ENCODE measurements at places on chromosomes 7 and 10.

GRCh38 chr10:108375691-108376090, 1211.2 kb upstream of the SORCS1 start:
- DNase-seq, result no peak

DNA sequence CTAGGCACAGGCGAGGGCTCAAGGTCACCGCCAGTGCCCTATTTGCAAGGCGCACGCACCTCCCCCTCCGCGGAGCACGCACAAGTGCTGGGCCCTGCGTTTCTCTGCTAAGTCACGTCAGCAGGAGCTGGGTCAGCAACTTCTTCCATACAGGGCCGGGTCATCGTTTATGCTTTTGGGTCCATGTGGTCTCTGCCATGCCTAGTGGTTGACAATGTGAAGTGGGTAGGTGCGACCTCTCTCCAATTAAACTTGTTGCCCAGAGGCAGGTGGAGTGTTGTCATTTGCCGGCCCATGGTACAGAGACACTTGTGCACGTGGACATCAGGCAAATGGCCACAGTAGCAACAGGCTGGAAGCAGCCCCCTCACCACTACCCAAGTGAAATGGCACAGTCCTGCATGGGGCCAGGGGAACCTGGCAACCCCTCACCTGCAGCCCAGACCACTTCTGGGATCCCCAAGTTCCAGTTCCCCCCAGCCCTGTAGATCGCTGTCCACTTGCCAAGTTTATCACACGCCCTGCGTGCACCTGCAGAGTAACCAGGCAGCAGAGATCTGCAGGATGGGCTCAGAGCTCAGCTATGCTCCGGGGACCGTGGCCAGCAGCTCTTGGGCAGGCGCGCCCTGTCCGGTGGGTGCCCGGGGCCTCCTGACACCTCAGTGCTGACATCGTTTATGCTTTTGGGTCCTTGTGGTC, 86.1 kb upstream of the PPP2R2D start:
- no peak for DNase-seq

DNA sequence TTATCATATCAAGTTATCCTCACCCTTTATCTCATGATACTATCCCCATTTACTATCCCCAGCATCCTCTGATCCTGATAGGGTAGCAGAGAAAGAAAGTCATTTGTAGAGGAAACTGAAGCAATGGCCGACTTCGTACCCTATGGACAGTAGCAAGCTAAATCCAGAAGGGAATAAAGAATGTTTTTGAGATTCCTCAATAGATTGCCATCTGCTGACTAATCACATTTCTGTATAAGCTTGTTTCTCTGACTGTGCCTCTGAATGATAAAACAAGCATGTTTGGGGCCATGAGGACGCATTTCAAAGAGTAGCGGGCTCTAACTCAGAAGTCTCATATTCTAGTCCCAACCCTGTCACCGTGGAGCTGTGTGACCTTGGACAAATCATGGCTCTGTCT, 13.2 kb upstream of the FAM107B start:
- DNase-seq, result no peak

- DNase-seq, result peak; percentile 23
Observed at GRCh38 chr7:26620352-26620751, 244.0 kb downstream of the SKAP2 start.

DNA sequence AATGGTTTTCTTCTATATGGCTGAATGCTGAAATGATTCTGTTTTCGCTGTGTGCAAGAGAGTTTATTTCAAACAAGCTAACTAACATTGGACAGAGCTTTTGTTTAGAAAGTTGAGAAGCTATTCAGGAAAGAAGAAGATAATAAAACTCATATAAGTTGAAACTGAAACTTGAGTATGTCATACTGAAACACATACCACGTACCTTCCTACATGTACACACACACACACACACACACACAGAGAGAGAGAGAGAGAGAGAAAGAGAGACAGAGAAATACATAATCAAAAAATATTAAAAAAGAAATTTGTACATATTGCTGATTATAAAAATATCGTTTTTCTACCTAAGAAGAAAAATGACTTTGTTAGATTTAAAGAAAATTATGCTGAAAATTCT, 561.9 kb upstream of the KCND2 start:
- DNase-seq, result no peak

DNA sequence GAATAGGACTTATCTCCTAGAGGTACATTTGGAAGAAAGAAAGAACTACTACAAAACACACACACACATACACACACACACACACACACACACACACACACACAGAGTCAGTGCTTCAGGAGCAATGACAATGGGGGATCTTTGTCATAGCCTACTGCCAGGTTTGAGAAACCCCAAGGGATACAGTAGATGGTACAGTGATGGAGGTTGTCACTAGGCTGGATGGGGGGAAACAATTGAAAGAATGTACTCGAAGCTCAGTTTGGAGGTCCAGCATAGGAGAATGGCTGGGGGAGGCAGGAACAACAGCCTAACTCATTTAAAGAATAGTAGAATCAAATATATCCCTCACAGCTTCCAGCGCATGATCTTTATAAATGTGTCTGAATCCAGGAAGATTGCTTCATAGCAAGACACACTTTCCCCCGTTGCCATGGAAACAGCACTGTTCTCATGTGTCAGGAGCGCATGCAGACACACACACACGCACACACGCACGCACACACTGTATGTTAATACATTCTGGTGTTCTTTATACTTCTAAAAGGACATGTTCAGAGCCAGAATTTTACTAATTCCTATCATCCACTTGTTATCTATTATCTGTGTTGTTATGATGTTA, 32.6 kb upstream of the ZNRF2 start:
- DNase-seq, result no peak

DNA sequence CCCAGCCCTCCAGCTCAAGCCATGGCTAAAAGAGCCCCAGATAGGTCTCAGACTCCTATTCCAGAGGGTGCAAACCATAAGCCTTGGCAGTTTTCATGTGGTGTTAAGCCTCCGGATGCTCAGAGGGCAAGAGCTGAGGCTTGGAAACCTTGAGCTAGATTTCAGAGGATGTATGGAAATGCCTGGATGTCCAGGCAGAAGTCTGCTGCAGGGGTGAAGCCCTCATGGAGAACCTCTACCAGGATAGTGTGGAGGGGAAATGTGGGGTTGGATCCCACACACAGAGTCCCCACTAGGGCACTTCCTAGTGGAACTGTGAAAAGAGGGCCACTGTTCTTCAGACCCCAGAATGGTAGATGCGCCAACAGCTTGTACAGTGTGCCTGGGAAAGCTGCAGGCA, 13.2 kb upstream of the HPSE2 start:
- DNase-seq, result no peak

DNA sequence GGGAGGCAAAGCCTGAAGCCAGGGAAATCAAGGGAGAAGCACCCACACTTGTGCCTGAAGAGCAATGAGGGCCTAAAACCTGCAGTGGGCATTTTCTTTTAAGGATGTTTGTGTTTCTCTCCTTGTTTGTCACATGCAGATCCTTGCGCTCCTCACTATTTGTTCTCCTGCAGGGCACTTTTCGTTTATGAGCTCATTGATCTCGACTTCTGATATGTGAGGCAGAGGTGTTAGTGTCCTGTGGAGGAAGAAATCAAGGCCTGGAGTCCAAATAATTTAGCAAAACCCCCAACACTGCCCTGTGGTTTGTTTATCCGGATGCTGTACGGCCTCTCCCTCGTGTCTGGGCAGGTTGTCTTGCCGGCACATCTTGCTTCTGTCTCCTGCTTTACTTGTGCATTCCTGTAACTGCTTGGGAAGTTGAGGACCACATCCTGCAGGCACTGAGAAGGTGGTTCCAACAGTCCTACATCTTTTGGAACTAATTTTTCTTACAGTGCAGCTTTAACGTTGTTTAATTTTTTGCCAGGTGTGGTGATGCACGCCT, 13.7 kb downstream of the UBE3C start:
- no peak for DNase-seq

DNA sequence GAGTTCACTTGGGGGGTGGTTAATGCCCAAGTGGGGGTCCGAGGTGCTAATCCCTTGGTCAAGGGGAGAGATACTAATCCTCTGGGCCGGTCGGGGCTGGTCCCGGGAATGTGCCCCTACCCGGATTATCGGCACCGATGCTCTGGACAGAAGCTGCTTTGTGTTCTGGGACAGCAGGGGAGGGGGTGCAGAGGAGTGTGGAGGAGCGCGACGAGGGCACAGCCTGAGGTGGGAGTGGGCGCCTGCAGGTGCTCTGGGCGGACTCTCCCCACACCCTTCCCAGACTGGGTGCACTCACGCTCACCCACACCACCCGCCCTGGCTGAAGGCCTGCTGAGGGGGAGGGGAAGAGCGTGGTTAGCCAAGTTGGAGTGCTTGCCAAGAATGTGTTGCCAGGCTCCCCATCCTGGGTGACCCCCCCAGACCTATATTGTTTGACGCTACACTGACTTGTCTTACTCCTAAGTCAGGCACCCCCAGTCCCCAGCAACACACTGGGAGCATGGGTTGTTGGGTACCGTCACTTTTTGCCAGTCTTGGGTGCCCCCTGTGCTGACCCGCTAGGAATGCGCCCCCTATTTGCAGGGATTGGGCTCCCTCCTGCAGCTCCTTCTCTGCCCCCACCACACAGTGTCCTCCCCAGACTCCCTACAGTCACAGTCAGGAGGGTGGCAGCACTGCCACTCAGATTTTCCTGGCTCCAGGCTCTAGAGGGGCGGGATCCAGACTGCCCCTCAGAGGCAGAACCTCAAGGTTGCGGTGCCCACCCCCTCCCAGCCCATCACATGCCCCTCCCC, 1.2 kb downstream of the SLC4A2 start:
- DNase-seq, result peak; percentile 75

GRCh38 chr10:132982301-132982989, 40.1 kb upstream of the CFAP46 start:
- DNase-seq, result no peak

DNA sequence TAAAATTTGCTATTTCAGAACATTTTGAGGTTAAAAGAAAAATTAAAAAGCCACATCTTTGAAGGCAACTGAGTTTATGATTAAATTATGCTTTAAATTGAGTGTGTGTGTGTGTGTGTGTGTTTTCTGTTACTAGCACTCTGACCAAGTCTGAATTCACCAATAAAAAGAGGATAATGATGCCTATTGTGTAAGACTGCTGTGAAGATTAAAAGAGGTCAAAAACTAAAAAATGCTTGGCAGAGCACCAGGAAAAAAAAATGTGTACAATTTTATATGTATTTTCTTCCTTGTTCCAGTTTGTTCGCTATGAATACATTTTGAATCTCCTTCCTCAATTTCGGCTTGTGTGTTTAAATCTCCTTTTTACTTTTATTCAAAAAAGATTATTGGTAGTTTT, 316.6 kb upstream of the MAGI2 start:
- no peak for DNase-seq

GRCh38 chr10:88228130-88228529, 355.0 kb downstream of the RNLS start:
- DNase-seq, result no peak

DNA sequence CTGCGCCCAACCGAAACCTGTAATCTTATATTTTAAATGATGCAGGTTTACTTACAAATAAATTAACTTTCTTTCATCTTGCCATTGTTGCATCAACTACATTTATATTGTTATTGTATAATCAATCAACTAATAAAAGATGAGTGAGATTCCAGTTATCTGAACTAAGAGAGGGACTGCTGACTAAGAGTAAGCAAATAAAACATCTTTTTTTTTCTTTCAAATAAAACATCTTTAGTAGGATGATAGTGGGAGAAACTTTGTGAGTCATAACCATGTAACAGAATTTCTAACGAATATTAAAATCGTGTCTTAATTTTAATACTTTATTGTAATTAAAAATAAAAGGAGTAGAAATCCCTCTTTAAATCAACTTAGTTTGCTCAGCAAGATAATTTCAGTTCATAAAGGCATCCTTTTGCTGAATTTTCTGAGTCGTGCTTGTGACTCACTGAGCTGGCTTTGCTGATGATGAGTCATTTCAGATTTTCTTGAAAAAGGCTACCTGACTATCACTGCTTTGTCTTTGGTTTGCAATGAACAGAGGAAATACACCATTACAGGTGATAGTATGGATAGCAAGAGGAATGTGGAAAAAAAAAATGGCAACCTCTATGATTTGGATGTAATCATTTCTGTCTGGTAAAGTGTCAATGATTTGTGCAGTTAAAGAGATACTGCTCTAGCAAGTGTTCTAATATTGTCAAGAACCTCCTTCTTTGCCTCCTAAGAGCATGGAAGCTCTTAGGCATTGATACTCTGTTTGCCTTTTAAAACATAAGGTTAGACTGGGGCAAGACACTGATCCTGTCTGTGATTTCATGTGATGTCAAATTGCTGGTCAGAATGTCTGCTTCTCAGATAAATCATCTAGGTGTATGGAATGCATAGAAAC, 119.5 kb downstream of the GPR158 start:
- DNase-seq, result no peak

DNA sequence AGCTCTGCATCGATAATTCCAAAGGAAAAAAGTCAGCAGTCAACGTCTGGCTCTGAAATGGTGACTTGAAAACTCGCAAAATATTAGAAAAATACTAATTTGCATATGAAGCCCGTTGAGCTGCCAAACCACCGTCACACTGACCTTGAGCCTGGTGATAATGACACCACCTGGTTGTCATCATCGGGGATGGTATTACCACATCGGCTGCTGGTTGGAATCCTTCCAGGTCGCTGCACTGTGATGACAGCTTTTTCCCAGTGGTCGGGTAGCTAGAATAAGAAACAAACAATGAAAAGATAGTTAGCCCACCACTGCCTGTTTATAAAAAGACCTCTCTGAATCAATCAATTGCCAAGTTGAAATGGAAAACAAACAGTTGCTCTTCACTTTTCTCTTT, 41.6 kb downstream of the LAMB1 start:
- DNase-seq, result no peak

GRCh38 chr7:81195033-81195432, 276.2 kb upstream of the SEMA3C start:
- DNase-seq, result no peak

DNA sequence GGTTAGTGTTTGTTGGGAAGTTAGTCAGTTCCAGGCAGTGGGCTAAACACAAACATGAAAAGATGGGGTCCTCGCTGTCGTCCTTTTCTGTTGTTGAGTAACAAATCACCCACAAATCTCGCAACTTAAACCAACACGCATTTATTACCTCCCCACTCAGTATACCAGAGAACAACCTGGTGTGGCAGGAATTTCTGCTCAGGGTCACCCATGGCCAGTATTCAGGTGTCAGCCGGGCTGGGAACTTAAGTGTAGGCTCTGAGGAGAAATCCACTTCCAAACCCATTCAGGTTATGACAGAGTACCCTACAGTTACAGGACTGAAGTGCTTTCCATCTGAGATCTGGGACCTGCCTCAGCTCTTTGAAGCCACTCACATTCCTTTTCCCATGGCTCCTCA, 73.6 kb upstream of the SP4 start:
- no peak for DNase-seq
